ENCODE measurements at places on chromosomes 16 and 17.

DNA sequence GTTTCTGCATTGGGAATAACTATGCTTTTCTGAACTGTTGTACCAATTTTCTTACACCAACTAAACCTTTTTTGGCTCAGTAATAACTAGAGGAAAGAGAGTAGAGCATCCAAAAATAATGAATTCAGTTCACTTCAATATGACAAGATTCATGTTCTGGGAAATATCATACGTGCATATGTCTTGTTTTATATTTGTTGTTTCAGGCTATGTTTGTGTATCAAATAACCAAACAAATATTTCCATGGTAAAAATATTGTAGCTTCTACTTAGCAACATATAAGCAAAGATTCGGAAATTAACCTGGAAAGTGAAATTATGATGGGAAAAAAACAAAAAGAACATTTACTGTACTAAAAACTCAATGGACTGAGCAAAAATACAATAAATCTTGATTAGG is 503.2 kb downstream of the TMEM114 start:
- DNase-seq: no peak

DNA sequence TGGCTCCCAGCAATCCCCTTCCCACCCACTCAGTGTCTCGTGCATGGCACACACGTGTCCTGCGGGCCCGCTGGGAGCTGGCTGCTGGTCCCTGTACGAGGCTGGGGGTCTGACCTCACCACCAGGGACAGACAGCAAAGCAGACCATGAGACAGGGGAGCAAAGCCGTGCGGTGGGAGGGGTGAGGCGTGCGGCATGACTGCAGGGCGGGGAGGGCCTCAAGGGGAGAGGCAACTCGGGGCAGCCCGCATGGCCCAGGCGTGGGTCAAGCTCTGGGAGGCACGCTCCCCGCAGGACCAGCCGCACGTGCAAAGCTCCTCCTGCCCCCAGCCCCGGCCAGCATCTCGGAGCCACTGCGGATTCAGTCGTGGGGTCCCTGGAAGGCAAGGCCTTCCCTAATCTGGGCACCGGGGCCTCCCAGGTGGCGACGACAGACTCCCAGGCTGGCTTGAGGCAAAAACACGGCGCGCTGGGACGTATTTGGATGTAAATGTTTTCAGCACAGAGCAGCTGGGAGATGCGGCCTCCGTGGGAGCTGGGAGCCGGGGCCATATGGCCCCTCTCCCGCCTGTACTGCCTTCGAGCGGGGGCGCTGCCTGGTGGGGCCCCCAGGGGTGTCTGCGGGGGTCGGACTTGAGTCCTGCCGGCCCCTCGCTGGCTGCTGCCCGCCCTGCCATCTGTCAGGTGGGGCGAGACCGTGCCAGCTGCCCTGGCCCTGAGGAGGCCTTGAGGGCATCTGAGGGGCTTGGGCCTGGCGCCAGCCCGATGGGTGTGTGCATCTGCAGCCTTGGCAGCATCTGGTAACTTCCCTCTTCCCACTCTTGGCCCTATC is 12.2 kb upstream of the CBFA2T3 start:
- no peak for DNase-seq

DNA sequence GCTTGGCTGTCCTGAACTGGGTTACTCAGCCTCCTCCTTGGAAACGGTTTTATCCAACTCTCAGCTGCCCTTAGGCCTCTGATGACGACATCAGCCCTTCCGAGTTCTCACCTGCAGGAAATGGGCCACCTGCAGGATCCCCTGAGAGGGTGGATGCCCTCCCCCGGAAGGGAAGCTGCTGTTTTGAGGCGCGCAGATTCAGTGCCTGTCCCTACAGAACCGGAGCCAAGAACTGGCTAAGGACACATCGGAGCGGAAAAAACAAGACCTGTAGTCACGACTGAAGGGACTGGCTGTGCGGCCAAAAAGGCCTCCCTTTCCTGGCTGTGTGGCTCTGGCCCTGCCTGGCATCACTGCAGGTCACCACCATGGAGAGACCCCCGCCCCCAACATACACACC is 11.7 kb upstream of the C16orf95 start:
- no peak for DNase-seq

DNA sequence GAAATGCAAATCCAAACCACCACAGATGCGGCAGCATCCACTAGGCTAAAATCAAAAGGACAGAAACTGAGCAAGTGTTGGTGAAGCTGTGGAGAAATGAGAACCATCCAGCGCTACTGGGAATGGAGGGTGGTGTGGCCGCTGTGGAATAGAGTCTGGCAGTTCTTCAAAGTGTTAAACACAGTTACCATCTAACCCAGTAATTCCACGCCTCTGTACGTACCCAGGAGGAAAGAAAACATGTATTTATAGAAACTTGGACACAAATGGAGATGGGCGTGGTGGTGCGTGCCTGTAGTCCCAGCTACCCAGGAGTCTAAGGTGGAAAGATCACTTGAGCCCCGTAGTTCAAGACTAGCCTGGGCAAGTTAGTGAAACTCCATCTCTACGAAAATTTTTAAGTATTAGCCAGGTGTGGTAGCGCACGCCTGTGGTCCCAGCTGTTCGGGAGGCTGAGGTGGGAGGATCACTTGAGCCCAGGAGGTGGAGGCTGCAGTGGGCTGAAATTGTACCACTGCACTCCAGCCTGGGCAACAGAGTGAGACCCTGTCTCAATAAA is 11.6 kb downstream of the SLC25A10 start:
- DNase-seq: no peak

DNA sequence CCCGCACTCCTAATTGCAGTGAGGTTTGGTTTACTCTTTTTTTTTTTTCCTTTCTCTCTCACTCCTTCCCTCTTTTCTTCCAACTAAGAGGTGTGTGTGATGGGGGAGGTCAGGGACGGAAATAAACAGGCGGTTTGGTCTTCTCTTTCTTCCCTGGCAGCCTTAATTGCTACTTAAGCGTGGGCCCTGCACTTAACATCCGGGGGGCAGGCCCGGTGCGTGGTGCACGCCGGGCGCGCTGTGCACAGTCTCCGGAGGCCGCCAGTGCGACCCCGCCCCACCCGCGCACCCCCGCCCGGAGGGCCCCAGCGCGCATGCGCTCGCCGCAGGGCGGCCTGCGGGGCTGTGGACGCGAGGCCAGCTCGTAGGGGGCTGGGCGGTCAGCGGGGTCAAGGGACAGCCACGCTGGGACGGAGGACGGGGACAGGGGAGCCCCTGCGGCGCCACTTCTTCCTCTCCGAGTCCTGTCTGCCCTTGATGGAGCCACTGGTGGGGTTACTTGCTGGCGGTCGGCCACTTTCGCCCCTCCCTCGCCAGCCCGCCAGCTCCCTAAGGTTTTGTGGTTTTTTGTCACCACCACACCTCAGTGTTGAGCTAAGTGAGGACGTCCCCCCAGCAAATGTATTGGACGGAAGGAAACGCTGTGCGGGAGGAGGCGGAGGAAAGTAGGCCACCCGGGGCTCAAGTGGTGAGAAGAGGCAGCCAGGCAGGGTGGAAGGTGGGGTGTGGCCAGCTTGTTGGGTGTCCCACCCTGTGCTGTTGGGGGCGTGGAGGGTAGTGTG is 120.9 kb downstream of the MRM1 start:
- DNase-seq: peak; percentile 5

DNA sequence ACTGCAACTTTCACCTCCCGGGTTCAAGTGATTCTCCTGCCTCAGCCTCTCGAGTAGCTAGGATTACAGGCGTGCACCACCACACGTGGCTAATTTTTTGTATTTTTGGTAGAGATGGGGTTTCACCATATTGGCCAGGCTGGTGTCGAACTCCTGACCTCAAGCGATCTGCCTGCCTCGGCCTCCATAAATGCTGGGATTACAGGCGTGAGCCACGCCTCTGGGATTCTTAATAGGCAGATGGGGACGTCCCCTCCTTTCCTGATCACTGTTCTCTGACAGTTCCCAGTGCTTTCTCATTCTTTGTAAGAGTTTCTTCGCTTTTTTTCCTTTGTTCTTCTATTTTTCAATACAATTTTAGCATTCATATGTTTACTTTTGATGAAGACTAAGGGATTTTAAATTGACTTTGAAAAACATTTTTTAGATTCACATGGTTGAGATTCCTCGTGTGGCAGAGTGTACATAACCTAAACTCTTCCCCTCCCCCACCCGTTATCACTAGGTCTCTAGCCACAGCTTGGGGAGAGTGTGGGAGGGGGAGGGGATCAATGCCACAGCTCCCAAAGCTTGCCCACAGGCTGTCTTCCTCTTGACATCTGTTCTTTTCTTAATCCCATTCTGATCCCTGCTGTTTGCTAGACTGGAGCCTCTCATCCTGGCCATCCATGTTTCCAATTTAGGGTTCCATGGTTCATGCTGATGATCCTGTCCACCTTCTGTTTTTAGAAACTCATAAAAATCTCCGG is 11.0 kb downstream of the ADORA2B start:
- DNase-seq: no peak

- DNase-seq: no peak
Observed at GRCh38 chr17:79982986-79983385, 52.7 kb downstream of the TBC1D16 start.

DNA sequence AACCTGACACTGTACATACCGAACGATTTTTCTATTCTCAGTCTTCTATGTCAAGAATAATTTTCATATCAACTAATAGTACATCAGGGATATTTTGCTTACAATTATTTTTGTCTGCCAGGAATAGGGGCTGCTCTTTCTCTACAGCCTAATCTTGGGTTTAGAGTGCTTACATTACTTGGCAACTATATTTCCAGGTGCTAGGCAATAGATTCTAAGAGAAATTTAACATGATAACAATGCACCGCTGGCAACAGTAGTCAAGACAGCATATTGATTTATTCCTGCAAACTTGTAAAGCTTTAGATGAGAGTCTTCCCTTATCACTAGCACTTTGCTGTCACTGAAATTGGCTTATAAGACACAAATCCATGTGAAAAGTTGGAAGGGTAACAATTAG is 935.9 kb downstream of the CDH11 start:
- no peak for DNase-seq

- DNase-seq: no peak
Observed at GRCh38 chr16:11805556-11805955, 8.5 kb upstream of the ZC3H7A start.

DNA sequence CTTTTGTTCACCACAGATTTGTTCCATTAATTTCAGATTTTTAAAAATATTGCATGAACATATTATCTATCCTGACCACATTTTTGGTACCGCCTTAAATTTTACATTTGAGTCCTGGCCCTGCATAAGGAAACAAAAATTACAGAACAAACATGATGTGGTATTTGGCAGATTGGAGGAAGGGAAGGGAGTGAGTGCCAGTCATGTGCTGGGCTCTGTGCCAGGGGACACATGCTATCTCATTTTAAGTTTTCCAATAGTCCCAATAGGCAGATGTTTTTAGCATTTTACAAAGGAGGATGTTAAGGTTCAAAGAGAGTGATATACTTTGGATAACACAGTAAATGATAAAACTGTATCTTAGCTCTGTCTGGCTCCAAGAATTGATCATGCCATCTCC is 185.1 kb downstream of the CDK5R1 start:
- DNase-seq: no peak

DNA sequence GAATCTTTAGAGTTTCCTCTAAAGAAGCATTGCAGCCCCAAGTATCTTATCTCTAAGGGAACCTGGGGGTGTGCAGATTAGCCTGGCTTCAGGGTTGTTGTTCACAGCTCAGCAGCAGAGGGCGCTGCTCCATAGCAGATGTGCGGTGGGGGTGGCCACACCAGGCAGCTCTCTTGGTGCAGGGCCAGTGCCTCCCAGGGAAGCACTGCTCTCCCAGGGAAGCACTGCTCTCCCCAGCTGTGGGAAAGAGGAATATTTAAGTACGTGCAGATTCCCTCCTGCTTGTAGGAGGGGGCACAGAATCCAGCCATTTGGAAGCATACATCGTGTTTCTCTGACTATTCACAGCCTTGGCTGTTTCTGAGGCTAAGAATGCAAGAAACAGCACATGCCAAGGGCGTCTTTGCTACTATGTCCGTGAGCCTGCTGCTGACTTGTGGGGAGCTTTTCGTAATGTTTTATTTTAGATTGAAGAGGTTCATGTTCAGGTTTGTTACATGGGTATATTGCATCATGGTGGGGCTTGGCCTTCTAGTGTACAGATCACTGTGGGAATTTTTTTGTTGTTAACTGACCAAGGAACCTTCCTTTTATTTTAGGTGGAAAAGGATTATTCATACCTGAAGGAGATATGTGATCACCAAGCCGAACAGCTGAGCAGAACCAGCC is 217.8 kb downstream of the SPECC1 start:
- peak; percentile 83 for DNase-seq

GRCh38 chr16:70253291-70254106 is 1.8 kb upstream of the EXOSC6 start:
- peak; percentile 36 for DNase-seq

GRCh38 chr16:54412777-54413455 is 126.3 kb upstream of the IRX3 start:
- DNase-seq: no peak

GRCh38 chr17:74748529-74749278 is at the start of gene NHERF1:
TSS of gene NHERF1 (plus strand) at chr17:74748628. CDS start at chr17:74748847, 219 bp downstream.
- DNase-seq: peak; percentile 82

GRCh38 chr17:37026531-37026869 is 77.7 kb downstream of the AATF start:
- no peak for DNase-seq

DNA sequence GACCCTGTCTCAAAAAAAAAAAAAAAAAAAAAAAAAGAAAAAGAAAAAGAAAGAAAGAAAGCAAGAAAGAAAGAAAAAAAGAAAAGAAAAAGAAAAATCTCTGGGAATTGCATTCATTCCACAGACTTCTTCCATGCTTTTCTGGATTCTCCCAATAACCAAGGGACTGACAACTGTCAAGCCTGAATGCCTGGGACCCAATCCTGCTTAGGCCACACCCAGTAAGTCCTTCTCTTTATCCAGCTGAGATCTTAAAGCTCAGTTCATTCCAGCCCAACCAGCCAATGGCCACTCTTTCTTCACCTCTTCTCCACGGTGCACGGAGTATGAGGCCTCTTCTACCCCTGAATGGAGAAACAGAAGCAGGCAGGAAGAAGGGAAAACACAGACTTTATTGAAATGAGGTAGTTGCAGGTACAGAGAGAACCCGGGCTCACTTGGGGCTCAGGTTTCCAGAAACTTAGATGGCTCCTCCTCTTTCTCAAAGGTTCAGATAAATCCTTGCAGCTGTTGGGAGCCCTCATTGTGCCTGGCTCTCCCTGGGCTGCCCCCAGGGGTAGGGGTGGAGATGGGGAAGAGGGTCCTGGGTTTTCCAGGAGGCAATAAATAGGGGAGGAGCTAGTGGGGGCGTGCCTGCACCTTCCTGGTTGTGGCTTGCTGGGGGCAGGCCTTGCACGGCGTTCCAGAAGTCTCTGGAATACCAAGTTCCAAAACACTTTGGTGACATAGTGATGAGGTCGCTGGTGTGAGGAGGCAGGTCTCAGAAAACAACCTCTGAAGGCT is 2.5 kb downstream of the HOXB1 start:
- DNase-seq: no peak

DNA sequence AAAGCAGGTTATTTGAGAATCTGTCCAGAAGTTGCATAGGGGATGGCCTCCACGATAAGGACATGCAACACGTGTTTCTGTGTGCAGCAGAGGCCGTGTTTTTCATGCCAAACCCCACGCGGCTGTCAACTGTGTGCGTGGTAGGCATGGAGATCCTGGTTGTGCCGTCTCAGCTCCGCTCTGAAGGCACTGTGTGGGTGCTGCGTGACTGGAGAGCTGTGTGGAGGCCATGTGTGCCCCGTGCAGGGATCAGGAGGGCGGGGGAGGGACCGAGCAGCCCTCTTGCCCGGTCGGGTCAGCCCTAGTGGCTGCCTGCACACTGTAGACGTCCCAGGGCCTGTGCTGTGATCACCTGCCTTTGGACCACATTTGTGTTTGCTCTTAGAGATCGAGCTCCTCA is 74.5 kb downstream of the SEC14L1 start:
- DNase-seq: no peak

- no peak for DNase-seq
Observed at GRCh38 chr16:70254965-70255286, 3.2 kb upstream of the EXOSC6 start.

GRCh38 chr16:70701596-70701995 is 15.7 kb upstream of the MTSS2 start:
- no peak for DNase-seq

GRCh38 chr17:4940555-4941318 is 669 bp downstream of the RNF167 start:
- no peak for DNase-seq
